Mucosa of descending colon (tissue), 3 donors: ENCODE measurements at places on chromosomes 2 and 18.

DNA sequence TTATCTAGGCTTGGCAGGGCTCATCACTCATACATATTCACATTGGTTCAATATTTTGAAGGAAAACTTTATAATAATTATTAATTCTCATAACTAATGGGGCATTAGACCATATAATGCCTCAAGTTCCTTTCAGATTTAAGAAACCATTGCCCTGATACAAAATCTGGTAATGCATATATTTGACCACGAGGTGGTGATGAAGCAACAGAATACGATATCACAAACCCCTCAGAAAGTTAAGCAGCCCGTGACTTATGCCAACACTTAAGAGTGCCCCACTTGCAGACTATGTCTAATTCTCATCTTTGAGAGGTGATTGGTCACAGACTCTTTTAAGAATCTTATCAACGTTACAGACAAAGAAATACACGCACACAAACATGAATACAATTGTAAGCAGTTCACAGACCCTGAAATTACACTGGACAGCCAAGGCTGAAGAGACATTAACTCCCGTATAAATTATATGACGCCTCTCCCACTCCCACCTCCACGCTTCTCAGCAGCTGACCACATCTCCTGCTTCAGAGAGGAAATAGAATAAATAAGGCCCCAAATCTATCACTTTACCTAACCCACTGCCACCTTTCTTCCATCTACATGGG lies 20.7 kb upstream of the DNAH6 start:
- no peak for DNase-seq

GRCh38 chr18:2939317-2939716 lies 73.6 kb downstream of the LPIN2 start:
- peak; percentile 71 for DNase-seq

- no peak for DNase-seq
These were observed 188.7 kb upstream of the SIX3 start for GRCh38 chr2:44752761-44753160.

- peak; percentile 55 for DNase-seq
These were observed 124.4 kb downstream of the INHBB start for GRCh38 chr2:120470041-120470965.

GRCh38 chr2:101515477-101515876 lies 40.6 kb upstream of the RFX8 start:
- no peak for DNase-seq

- no peak for DNase-seq
These were observed 27.2 kb downstream of the CLUL1 start for GRCh38 chr18:623761-624620.

DNA sequence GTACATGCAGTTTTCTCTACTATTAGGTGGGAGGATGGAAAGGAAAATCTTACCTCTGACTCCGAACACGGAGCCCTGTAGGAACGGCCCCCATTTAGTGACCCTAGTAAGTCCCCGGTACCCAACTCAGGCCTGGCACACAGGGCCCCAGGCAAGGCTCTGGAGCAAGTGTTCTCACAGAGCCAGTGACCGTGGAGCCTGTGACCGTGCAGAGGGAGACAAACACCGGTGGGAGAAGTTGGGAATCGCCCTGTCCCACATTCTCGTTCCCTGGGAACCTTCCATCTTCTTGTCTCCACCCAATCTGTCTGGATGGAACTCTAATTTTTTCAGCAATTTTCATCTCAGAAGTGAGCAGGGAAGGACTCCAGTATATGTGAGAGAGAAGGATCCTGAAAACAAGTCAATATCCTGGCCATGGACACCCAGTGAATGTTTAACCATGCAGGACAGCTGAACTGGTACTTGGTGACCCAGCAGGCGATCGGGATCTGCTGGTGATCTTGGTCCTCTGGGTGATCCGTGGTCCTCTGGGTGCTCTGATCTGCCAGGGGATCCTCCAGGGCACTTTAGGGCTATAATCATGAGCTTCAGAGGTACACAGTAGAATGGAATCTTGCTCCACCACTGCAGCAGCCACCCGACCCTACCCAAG lies 348.6 kb upstream of the ID2 start:
- DNase-seq = no peak

- peak; percentile 11 for DNase-seq
These were observed 86.9 kb downstream of the ZFP36L2 start for GRCh38 chr2:43139501-43139900.

GRCh38 chr18:1094409-1094808 lies 189.7 kb downstream of the ADCYAP1 start:
- no peak for DNase-seq

DNA sequence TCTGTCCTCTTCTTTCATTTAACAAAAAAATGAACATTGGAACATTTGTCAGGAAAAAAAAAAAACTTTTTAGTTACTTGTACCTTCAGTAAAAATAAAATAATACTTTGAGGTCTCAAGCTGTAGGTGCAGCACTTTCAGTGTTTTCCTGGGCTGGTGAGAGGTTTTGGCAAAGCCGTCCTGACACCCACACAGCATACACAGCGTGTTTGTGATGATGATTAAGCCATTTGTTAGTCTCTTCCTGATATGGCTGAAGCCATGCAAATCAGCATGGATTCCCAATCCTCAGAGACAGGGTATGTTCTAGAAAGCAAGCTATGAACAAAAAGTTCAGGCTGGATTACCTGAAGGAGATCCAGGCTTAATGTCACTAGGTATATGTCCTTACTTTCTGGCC lies 236.8 kb downstream of the ZNF516 start:
- DNase-seq = no peak

DNA sequence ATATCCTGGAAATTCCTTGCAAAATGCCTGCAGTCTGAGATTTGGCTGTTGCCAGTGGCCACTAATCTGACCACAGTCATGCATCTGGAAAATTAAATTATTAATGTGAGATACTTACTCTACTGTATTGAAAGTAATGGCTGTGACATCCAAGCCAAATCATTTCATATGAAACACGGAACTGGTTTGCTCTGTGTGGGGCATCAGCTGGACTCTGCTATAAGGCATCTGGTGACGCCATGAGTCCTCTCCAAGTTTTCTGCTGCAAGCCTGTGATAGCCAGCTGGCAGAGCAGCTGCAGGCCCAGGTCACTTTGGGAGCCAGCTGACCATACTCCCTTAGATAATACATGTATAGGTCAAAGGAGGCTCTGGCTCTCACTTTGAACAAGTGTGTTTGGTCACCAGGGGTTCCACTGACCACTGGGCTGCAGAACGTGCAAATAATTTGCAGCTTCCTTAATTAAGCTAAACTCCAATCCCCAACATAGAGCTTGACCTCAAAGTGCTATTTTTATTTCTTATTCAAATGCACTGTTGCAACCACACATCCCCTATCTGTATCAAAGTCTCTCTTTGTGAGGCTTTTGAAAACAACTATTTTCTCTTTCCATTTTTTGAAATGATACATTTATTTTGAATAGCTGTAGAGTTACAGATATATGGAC lies 152.9 kb downstream of the NCKAP5 start:
- DNase-seq = no peak

DNA sequence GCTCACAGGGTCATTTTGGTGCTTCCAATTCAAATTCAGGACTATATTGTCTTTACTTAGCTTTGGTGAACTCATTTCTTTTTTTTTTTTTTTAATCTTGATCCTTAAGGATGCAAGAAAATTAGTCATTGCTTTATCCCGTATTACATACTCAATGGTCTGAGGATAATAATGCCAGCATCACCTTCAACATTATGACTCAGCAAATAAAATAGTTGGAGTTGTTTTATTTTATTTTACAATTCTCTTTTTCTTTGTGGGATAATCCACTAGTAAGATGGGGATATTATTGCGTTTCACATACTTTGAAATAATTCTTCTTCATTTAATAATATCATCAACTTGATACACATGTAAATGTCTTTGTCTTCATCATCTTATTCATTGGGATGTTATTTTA lies 954.9 kb upstream of the GYPC start:
- DNase-seq = no peak

GRCh38 chr2:133452583-133452982 lies 115.7 kb downstream of the NCKAP5 start:
- DNase-seq = no peak

DNA sequence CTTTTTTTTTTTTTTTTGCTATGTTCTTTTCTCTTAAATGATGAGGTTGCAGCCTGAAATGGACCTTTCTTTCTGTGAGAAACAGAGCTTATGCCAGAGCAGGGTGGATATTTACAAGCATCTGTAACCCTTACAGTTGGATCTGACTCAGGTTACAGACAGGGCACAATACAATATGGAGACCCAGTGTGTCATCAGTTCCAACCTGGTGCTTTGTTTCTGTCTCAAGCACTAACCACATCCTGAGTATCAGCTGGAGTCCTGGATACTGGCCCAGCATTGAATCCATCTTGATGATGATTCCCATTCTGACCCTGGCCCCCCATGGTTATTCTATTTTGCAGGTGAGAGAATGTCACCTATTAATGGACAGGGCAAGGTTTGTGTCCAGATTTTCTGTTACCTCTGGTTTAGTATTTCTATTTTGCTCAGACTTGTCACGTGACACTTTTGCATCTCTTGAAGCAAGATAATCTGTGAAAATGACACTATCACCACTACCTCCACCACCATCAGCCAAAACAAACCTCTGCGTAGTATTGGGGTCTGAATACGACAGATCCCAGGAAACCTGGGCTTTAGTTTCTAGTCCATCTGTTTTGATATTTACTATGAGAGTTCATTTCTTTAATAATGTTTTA lies 174.0 kb downstream of the CCDC85A start:
- DNase-seq = no peak

- DNase-seq = no peak
These were observed 305.3 kb downstream of the PARD3B start for GRCh38 chr2:204850581-204850980.

- no peak for DNase-seq
These were observed 64.6 kb downstream of the NAPG start for GRCh38 chr18:10590412-10590811.

DNA sequence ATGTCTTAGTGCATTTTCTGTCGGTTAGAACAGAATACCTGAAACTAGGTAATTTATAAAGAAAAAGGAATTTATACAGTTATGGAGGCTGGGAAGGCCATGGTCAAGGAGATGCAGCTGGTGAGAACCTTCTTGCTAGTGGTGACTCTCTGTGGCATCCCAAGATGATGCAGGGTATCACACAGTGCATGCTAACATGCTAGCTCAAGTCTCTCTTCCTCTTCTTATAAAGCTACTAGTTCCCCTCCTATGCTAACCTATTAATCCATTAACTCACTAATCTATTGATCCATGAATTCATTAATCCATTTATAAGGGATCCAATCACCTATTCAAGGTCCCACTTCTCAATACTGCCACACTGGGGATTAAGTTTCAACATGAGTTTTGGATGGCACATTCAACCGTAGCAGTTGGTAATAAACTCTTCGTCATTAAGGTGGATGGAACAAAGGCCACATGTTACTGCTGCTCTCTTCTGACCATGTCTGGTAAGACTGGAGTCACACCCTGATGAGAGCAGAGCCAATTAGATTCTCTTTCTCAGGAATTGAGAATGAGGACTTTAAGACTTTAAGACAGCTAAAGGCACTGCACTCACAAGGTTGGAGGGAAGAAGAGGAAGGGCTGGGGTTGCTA lies 211.6 kb upstream of the SMAD7 start:
- no peak for DNase-seq
